WTC11 (cell line): ENCODE measurements at places on chromosomes 2 and 18. TPM values are rescaled to one million over a fixed set of nuclear protein-coding genes. Genes with fewer than 3 reads are reported as not detected.
A peak's percentile ranks its signal among the peaks of the same experiment; 100 is the strongest.

DNA sequence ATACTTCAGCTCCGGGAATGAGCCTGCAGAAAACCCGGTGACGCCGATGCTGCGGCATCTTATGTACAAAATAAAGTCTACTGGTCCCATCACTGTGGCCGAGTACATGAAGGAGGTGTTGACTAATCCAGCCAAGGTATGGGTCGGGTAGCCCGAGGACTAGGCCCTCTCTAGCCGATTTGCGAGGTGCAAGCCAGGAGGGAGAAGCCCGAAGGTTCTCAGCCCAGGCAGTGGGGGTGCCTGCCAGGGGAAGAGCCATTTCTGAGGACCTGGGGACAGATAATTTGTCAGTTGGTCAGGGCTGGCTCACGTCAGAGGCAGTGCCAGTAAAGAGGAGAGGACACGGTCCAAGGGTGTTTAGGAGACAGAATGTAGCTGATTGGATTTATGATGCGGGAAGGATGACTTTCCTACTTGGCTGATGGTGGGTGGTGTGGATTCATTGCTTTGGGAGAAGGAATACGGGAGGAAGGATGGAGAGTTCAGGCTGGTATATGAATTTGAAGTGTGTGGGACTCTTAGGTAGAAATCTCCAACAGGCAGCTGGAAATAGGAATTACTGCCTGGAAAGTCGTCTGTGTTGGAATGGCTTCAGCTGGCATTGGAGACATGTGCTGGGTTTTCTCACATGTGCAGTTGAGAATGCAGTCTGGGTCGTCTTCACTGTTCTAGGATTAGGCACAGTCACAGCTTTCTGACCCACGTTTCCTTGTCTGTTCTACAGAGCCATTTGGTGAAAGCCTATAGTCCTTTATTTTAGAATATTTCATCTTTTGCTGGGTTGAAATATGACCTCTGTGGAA is 874 bp downstream of the NDUFAF7 start:
- peak; percentile 13 for DNase-seq

DNA sequence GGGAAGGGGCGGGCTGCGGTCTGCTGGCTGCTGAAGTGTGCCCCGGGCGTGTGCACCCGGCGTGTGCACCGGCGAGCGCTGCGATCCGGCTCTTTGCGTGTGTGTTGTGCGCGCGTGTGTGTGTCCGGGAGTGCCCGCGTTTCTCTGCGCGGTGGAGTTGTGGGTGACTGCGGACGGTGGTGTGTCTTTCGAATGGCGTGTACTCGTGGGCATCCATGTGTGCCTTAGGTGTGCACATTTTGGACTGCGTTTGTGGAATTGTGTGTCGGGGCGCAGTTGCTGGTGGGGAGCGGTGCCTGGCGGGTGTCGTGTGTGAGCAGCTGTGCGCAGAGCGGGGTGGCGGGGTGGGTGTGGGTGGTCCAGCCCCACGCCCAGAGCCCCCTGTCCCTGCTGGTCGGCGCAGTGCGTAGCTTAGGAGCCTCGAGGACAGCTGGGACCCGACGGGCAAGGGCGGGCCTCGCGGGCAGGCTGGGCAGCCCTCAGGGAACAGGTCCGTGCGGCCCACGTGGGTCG is 533 bp downstream of the HPCAL1 start:
- DNase-seq: no peak

- DNase-seq: no peak
Measured at GRCh38 chr2:231455222-231455621, 9.1 kb downstream of the NCL start.

The ASPRV1 gene
- total RNA-seq: 0.73 to 1.3 TPM (median 1.1 TPM) in 3 replicates

The FBLN7 gene
- total RNA-seq: 0.55 to 0.96 TPM (median 0.80 TPM) in 3 replicates
